Kidney (tissue), 22 donors: ENCODE measurements at places on chromosomes 3 and 15. TPM values are rescaled to one million over a fixed set of nuclear protein-coding genes. Genes with fewer than 3 reads are reported as not detected.

GYG1 gene
- 37.9 TPM for total RNA-seq

DNA sequence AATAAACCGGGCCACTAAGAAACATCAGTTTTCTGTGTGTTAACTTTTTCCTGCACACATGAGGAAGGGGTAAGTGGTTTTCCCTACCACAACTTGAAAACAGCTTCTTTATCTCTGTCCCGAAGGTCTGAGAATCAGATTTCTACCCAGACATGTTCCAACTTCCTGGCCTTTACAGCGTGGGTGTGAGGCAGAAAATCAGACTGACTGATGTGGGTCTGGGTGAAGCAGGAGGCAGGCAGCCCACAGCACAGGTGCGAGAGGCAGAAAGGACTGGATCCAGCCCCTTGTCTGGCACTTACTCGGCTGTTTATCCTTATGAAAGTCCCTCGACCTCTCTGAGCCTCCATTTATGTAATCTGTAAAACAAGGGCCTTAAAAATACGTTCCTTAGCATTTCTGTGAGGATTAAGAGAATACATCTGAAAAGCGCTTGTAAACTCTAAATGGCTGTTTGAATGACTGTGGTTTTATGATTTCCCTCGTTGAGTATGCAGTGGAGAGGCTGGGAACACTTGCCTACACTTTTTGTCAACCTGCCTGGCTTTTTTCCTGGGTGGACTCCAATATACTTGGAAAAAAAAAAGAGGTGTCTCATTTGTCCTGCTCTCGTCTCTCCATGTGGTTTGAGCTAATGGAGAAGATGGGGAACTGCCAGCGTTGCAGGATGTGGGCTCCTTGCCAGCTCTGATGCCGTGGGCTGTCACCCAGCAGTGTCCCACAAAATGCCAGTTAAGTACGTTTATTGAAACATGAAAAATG lies 3.1 kb downstream of the AGBL1 start:
- no peak overlapping the region for H3K27ac ChIP-seq
- H3K4me3 ChIP-seq, result no peak overlapping the region
- no peaks in the 10 kb centered on the region for H3K27me3 ChIP-seq
- DNase-seq, result no peak

- no peaks in the 10 kb centered on the region for H3K36me3 ChIP-seq
- no peaks in the 10 kb centered on the region for H3K27me3 ChIP-seq
- no peak for DNase-seq
- no peak overlapping the region for H3K4me3 ChIP-seq
- H3K27ac ChIP-seq, result no peak overlapping the region
Observed at GRCh38 chr15:88375234-88375927, 91.8 kb downstream of the MRPL46 start.

DNA sequence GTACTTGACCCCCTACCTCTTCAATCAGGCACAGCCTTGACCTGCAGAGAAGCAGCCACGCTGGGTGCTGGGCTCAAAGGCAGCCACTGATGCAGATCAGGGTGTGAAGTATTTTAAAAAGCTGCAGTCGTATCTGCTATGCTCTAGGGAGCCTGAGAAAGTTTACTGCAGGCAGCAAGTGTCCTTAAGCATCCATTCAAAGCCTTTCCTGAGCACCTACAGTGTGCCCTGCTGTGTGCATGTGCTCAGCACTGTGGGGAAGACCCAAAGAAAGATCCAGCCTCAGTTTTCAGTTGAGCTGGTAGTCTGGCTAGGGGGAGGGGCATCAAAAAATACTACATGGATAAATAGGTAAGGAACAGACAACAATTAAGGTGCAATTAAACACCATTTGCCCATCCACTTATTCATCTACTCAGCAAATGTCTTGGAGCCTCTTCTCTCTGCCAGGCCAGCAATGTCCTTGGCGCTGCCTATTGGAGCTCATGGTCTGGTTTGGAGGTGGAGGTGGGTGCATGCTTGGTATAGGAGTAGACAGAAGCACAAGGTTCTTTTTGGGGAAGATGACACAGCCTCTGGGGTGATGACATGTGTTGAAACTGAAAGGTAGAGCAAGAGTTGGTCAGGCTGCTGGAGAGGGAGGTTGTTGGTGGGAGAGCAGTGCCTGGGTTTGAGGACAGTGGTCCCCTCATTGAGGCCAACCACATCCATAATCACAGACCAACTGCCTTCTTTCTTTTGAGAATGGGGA lies 85.9 kb upstream of the PRR23C start:
- H3K4me1 ChIP-seq, result no peaks in the 10 kb centered on the region
- no peak overlapping the region for H3K27ac ChIP-seq
- no peaks in the 10 kb centered on the region for H3K27me3 ChIP-seq
- no peak overlapping the region for H3K4me3 ChIP-seq

TTLL13 gene
- total RNA-seq, result 0.54 TPM

- DNase-seq, result no peak
- H3K4me3 ChIP-seq, result no peak overlapping the region
- no peaks in the 10 kb centered on the region for H3K36me3 ChIP-seq
- no peaks in the 10 kb centered on the region for H3K27me3 ChIP-seq
- H3K27ac ChIP-seq, result no peak overlapping the region
- no peaks in the 10 kb centered on the region for H3K4me1 ChIP-seq
Observed at GRCh38 chr3:194727435-194728128, 41.9 kb downstream of the FAM43A start.

GRCh38 chr15:58410353-58410752 lies 21.4 kb upstream of the LIPC start:
- no peak for DNase-seq
- H3K27ac ChIP-seq, result peak overlapping the region; percentile 27
- peak overlapping the region; percentile 64 for H3K4me3 ChIP-seq
- H3K36me3 ChIP-seq, result no peaks in the 10 kb centered on the region
- H3K27me3 ChIP-seq, result no peaks in the 10 kb centered on the region
- no peaks in the 10 kb centered on the region for H3K4me1 ChIP-seq

GRCh38 chr15:58331560-58331912 lies 100.3 kb upstream of the LIPC start:
- peak overlapping the region; percentile 81 for H3K27ac ChIP-seq
- H3K36me3 ChIP-seq, result no peaks in the 10 kb centered on the region
- no peak for DNase-seq
- no peak overlapping the region for H3K4me3 ChIP-seq

GRCh38 chr3:18580268-18580667 lies 155.1 kb upstream of the SATB1 start:
- peak; percentile 26 for DNase-seq
- H3K27me3 ChIP-seq, result no peaks in the 10 kb centered on the region
- no peak overlapping the region for H3K27ac ChIP-seq
- no peak overlapping the region for H3K4me3 ChIP-seq
- no peaks in the 10 kb centered on the region for H3K4me1 ChIP-seq

- no peak for DNase-seq
- no peaks in the 10 kb centered on the region for H3K36me3 ChIP-seq
- no peak overlapping the region for H3K4me3 ChIP-seq
Observed at GRCh38 chr3:142950972-142951371, 12.5 kb downstream of the PAQR9 start.

- H3K4me3 ChIP-seq, result no peak overlapping the region
- no peaks in the 10 kb centered on the region for H3K27me3 ChIP-seq
- DNase-seq, result no peak
- no peaks in the 10 kb centered on the region for H3K4me1 ChIP-seq
- H3K36me3 ChIP-seq, result peaks cover 7% of the 10 kb centered on the region
Observed at GRCh38 chr3:136351351-136351750, 101.2 kb downstream of the PCCB start.

GP5 gene
- total RNA-seq, result 0.22 TPM

LSAMP gene
- total RNA-seq, result 3.5 TPM

DNA sequence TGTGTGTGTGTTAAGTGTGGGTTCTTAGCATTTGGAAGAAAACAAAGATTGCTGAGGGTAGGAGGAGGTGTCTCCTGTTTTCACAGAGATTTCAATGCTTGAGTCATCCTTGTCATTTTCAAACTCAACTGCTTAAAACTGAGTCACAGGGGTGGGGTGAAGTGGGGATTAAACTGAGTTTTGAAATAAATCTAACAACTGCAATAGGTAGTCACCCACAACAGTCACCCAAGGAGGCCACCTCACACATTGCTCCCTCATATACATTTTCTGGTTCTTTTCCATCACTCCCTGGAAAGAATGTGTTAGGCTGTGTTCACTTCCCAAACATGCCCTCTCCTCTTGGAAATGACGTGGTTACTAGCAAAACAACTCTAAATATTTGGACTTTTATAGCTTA lies 187.7 kb upstream of the CMC1 start:
- H3K27me3 ChIP-seq, result no peaks in the 10 kb centered on the region
- no peaks in the 10 kb centered on the region for H3K36me3 ChIP-seq
- no peak overlapping the region for H3K27ac ChIP-seq
- DNase-seq, result no peak
- H3K4me3 ChIP-seq, result no peak overlapping the region

- no peak overlapping the region for H3K27ac ChIP-seq
- no peaks in the 10 kb centered on the region for H3K4me1 ChIP-seq
- no peaks in the 10 kb centered on the region for H3K36me3 ChIP-seq
- peak; percentile 61 for DNase-seq
- H3K27me3 ChIP-seq, result no peaks in the 10 kb centered on the region
Observed at GRCh38 chr3:128846486-128846891, 32.9 kb upstream of the ACAD9 start.

GRCh38 chr3:149417174-149417573 lies 39.7 kb upstream of the TM4SF1 start:
- H3K4me1 ChIP-seq, result no peaks in the 10 kb centered on the region
- no peak for DNase-seq
- no peak overlapping the region for H3K27ac ChIP-seq
- no peaks in the 10 kb centered on the region for H3K36me3 ChIP-seq
- no peak overlapping the region for H3K4me3 ChIP-seq

CTXND1 gene
- total RNA-seq, result 2.8 TPM

MCF2L2 gene
- 1.7 TPM for total RNA-seq

DNA sequence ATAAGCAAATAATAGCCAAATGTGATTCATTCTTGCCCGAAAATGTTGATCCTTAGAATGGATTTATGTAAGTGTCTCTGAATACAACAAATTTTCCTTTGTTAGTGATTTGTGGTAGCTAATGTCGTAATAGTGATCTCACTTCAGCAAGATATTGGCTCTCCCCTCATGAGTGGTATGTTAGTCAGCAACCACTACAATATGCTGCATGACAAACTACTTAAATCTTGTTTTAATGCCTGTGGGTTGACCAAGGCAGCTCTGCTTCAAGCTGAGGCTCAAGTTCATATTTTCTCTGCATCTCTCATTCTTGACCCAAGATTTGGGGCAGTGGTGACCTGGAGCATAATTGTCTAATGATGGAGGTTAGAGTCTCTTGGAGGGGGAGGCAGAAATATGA lies 49.8 kb upstream of the GALNT15 start:
- H3K27ac ChIP-seq, result no peak overlapping the region
- H3K36me3 ChIP-seq, result no peaks in the 10 kb centered on the region
- H3K4me3 ChIP-seq, result no peak overlapping the region
- DNase-seq, result no peak
- H3K4me1 ChIP-seq, result peaks cover 2% of the 10 kb centered on the region

DNA sequence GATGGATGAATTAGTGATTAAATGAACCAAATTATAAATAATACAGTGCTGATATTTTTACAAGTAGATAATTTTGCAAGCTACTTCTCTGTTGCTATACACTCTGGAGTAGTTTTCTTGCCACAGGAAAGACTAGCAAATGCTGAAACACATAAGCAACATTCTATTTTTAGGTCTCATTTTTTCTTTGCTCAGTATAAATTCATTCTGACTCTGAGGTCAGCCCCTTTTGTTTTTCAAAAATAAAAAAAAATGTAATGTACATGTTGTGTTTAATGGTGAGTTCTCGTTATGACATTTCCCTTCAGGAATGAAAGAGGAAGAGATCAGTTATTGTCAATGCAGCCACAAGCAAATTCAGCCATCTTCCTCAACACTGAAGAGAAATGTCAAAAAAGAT lies 24.9 kb downstream of the GJD2 start:
- DNase-seq, result no peak
- H3K4me3 ChIP-seq, result no peak overlapping the region
- no peaks in the 10 kb centered on the region for H3K27me3 ChIP-seq
- H3K4me1 ChIP-seq, result no peaks in the 10 kb centered on the region
- H3K27ac ChIP-seq, result no peak overlapping the region
- H3K36me3 ChIP-seq, result no peaks in the 10 kb centered on the region

- no peaks in the 10 kb centered on the region for H3K27me3 ChIP-seq
- H3K27ac ChIP-seq, result no peak overlapping the region
- H3K36me3 ChIP-seq, result no peaks in the 10 kb centered on the region
- no peaks in the 10 kb centered on the region for H3K4me1 ChIP-seq
- no peak overlapping the region for H3K4me3 ChIP-seq
- DNase-seq, result no peak
Observed at GRCh38 chr3:28601291-28601690, 252.7 kb upstream of the AZI2 start.

- DNase-seq, result no peak
- H3K27ac ChIP-seq, result no peak overlapping the region
- H3K27me3 ChIP-seq, result no peaks in the 10 kb centered on the region
- peaks cover 4% of the 10 kb centered on the region for H3K4me1 ChIP-seq
- H3K4me3 ChIP-seq, result no peak overlapping the region
Observed at GRCh38 chr3:184350618-184351017, 10.8 kb downstream of the CLCN2 start.

GRCh38 chr3:46127503-46127902 lies 80.6 kb downstream of the CCR1 start:
- no peak overlapping the region for H3K27ac ChIP-seq
- no peaks in the 10 kb centered on the region for H3K36me3 ChIP-seq
- no peak for DNase-seq
